ENCODE measurements at places on chromosomes 2 and 18.

DNA sequence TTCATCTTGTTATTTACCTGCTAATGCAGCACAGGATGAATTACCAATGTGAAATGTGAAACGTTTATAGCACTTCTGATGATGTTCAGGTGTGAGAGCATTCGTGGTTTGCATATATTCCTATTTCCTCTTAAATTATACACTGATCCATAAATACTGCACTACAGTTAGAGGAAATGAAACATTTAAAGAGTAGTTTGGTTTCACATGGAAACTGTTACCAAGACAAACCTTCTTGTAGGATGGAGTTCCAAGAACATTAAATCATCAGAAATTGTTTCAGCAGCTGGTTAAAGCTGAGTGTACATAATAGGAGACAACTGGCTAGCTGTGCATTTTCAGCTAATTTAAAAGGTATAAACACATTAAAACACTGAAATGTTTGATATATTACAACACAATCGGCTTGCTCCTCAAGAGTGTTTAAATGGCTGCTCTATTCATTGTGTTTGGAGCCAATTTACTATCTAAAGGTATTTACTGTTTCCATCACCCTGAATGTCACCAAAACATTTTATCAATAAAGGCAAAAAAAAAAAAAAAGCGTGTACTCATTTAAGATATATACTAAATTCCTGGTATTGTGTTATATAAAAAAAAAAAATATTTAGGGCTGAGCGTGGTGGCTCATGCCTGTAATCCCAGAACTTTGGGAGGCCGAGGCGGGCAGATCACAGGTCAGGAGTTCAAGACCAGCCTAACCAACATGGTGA lies 100.6 kb downstream of the DYM start:
- DNase-seq, result peak; percentile 72

DNA sequence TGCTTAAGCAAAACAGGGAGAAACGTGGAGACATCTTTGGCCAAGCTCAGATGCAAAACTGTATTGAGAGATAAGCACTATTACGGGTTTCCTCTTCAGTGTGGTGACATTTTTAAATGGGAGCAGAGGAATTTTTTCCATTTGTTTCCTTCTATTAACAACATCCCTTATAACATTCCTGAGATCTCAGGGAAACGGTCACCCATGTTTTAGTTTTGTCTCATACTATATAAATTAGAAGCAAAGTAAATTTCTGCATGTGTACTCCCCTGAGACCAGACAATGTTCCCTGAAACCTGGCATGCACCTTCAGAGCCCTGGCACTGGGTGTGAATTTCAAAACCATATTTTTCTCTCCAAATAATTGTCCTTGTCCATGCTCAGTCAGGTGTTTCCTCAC lies 57.6 kb upstream of the RNF152 start:
- no peak for DNase-seq

- no peak for DNase-seq
These were observed 104.0 kb downstream of the ACAA2 start for GRCh38 chr18:49709347-49709690.

- DNase-seq, result no peak
These were observed 5.4 kb downstream of the TGFBRAP1 start for GRCh38 chr2:105324101-105324500.

DNA sequence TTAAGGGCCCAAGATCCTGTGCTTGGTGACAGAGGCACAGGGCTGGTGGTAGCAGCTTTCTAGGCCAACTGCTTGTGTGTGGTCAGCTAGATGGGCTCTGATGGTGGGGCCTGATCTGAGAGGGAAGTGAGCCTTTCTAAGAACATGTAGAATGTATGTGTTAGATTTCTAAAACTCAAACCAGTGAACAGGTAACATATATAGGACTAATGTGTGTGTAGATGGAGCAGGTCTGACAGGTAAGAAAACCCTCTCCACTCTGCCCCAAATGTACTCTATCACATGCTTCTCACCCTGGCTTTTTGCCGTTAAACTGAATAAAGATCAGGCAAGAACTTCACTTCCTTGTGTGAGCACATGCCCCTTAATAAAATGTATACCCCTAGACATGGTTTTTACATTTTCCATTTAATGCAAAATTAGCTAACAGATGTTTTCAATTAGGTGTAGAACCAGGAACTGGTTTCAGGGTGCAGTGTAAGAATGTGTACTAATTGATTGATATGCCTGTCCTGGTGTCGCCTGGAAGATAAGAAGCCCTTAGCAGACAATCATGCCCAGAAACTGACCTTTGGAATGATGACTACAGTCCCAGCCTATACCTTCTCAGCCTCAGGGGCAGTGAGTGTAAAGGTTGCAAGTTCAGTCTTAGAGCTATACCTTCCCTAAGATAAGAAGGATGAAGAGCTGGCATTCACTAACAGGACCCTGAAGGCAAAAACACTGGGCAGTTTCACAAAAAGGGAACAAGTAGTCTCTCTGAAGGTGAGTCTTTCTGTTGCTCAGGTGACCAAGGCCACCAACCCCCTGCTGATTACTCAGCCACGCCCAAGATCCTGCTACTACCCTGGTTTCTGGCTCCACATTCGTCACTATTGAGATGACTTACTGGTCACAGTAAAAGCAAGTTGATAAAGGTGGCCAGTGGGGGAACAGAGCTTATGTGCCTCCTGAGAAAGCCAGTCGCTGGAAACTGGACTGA lies 71.2 kb downstream of the SPATS2L start:
- DNase-seq, result peak; percentile 16

DNA sequence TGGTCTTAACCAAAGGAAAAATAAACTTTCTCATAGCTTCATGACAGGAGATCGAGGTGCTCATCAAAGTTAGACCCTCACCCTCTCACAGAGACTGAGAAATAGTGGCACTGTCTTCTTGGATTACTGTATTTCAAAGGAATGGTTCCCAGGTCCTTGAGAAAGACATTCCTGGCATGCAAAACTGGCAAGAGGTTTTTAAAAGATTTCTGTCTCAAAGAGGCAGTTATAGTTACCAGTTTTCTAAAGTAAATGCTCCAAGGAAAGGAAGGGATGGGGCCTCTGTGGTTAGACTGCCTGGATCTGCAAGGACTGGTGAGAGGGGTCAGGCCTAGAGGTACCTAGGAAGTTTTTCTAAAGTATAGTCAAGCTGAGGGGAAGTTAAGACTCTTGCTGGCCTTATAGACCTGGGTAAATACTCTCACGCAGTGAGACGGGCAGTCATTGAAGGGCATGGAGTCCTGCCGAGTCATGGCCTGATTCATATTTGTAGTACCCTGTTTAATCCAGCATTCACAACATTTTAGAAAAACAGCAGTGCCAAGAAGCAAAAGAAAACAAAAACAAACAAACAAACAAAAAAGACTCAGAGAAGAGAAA lies 226.1 kb downstream of the DOK6 start:
- no peak for DNase-seq

DNA sequence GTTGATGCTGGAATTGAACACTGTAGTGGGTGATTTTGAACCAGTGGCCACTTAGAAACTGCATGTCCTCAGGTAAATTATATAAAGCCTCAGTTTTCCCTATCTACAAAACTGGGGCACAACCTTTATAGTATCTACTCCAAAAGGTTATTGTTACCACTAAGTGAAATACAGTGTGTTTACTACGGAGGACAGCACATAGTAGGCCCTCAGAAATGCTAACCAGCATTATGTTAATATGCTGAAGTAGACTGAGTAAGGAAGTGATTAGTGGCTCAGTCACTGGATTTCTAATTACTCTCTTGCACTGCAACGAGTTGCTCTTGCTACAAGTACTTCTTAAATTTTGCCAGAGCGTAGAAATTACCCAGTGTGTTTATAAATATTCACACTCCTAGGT lies 139.5 kb downstream of the HAUS1 start:
- DNase-seq, result no peak

Measured in fibroblast of skin of left quadriceps (primary cell).